Foreskin fibroblast (primary cell): ENCODE measurements at places on chromosomes 11 and 22.

DNA sequence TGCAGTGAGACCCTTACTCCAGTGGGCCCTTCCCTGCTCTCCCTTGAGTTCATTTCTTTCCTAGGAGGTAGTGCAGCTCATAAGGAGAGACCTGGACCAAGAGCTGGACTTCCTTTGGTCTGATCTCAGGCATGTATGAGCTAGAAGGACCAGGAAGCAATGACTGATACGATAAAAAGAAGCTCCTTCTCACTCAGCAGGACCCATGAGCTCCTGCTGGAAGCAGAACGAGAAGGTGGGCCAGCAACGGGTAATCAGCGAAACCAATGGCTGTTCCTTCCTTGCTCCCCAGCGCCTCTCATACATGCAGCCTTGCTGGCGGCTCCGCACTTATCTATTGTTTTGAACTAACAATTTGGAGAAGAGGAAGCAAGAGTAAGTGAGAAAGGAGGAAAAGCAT lies 56.8 kb downstream of the RPUSD4 start:
- no peak for DNase-seq

DNA sequence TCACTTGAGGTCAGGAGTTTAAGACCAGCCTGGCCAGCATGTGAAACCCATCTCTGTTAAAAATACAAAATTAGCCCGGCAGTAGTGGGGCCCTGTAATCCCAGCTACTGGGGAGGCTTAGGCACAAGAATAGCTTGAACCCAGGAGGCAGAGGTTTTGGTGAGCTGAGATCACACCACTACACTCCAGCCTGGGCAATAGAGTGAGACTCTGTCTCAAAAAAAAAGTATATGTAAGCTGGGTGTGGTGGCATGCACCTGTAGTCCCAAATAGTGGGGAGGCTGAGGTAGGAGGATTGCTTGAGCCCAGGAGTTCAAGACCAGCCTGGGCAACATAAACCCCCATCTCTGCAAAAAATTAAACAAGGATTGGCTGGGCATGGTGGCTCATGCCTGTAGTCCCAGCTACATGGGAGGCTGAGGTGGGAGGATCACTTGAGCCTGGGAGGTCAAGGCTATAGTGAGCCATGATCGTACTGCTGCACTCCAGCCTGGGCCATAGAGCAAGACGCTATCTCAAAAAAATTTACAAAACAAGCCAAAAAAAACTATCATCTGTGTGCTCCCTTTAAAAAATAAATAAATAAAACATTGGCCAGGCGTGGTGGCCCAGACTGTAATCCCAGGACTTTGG lies 10.8 kb downstream of the CRKL start:
- DNase-seq = no peak

- no peak for DNase-seq
Measured at GRCh38 chr11:123796226-123796625, 9.9 kb downstream of the OR6M1 start.

DNA sequence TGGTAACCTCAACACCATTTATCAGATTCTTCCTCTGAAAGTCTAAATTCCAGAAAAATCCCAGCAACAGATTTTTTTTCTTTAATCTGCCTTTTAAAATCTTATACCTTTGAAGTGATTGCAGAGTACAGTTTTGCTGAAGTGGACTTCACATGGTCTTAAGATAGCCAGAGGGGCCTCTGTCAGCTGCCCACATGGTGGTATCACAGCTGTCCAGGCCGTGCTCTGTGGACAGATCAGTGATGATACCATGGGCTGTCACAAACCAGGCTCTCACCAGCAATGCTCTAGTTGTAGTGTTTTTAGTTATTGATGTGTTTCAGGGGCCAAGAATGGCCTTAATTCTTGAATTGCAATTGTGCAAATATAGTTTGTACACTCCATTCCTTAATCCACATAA lies 44.0 kb downstream of the PARVA start:
- no peak for DNase-seq

- no peak for DNase-seq
Measured at GRCh38 chr11:59555601-59556114, 44.3 kb downstream of the OR4D9 start.

DNA sequence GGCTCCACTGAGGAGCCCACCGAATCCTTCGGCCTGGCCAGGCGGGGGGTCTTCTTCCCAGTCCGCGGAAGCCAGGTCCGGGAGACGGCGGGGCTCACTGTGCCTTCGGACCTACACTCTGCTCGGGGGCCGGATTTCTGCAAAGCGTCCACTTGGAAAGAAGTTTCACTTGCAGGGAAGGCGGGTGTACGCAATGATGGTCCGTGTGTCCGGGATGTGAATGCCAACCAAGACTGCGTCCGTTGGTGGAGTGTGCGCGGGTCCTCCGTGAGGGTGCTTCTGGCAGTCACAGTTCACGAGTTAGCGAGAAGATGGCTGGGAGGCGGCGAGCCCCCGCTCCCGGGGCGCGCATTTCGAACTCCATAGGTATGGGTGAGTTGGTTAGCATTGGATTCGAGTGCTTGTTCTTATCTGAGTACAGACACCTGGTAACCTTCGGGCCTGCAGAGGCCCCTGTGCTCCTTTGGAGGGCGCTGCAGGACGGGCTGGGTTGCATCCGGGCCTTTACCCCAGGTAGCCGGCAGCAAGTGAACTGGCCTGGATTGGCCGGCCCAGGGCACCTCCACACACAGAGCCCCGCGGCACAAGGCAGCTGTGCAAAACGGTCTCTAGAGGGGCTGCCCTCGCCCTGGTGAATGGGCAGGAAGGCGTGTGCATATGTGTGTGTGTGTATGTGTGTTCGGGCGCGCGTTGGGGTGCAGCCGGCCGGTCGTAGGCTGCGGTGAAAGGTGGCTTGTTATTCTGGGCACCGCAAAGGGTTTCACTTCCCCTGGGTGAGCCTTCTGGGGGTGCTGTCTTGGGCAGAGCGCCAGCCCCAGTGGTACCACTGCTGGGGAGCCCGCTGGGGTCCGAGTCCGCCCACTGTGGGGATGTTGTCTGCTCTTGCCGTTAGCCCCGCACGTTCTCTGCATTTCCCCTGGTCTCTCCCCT lies 13.3 kb upstream of the CYP2R1 start:
- peak; percentile 45 for DNase-seq

GRCh38 chr11:21430537-21430936 lies 761.2 kb downstream of the NELL1 start:
- DNase-seq = no peak

GRCh38 chr22:29143941-29144785 lies 61.5 kb upstream of the EMID1 start:
- DNase-seq = no peak
